ENCODE measurements at places on chromosomes 6 and 20.

GRCh38 chr20:31923388-31924331 is 28.2 kb downstream of the PDRG1 start:
- no peak for DNase-seq

DNA sequence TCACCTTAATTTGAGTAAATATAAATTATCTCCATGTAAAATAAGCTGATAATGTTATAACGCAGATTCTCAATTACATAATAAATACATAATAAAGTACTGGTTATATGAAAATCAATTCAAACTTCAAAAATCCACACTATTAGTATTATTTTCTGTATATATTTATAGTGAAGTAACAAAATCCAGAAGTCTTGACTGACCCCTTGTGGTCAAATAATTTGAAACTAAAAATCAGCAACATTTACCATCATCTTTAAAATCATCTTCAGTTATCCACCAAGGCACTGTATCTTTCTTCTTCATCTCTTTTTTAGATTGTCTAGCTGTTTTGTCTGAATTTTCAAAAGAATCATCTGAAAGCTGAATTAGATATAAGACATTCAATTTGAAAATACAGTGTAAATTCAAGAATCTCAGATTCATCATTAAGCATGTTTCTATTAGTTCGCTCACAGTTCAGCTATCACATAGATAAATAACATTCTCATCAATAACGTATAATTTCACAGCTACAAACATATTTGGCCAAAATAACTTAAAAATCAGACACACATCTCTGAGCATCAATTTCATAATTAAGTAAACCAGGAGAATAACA is 6.5 kb downstream of the CEP162 start:
- DNase-seq: peak; percentile 27

DNA sequence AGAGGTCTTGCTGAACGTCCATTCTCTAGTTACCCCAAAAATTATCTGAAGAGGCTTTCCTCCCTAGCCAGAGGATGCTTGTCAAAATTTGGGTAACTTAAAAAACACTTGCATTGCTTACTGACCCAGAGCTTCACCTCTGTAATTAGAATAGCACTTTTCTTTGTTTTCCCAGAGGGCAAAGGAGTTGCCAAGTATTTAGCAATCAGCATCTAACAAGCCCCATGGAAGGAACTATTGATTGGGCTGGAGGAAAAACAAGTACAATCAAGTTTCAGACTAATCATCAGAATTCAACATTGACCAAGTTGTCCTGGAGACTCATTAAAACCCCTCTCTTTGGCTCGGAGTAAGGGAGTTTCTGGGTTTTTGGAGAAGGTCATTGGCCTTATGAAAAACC is 226.4 kb downstream of the TBC1D7 start:
- no peak for DNase-seq

DNA sequence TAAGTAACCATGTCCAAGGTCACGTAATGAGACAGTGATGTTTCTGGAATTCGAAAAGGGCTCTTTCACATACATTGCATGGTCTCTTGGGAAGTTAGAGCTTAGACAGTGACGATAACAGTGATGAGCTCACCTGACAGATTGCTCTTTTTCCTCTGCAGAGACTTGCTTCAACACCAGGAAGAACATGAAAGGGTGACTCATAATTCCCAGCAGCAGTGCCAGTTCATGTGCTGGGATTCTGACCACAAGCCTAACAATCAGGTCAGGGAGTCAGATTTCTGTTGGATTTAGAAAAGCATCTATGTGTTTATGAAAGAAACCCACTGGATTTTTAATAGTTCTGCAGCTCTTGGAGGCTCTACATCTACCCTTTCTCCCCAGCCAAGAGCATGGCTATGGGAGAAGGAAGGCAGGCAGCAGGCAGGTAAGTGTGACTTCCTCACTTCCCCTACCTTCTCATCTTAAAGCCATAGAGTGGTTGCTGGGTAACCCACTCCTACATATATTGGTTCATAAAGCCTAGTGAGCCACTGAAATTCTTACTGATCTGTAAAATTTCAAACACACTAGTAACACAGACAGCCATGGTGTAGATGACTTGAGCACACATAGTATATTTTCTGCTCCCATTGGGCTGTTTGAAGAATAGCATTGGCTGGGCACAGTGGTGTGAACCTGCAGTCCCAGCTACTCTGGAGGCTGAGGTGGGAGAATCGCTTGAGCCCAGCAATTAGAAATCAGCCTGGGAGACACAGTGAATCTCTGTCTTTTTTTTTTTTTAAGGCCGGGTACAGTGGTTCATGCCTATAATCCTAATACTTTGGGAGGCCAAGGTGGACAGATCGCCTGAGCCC is 44.4 kb upstream of the LOC128125822 start:
- DNase-seq: peak; percentile 98
